ENCODE measurements at places on chromosomes 4 and X. TPM values are rescaled to one million over a fixed set of nuclear protein-coding genes. Genes with fewer than 3 reads are reported as not detected.

- no peaks in the 10 kb centered on the region for H3K27me3 ChIP-seq
- peaks cover 2% of the 10 kb centered on the region for H3K4me1 ChIP-seq
- H3K27ac ChIP-seq = no peak overlapping the region
Measured at GRCh38 chrX:129771266-129771995, 8.3 kb upstream of the SASH3 start.

- H3K27ac ChIP-seq = no peak overlapping the region
- no peak overlapping the region for H3K4me3 ChIP-seq
- no peaks in the 10 kb centered on the region for H3K36me3 ChIP-seq
- DNase-seq = no peak
- no peaks in the 10 kb centered on the region for H3K4me1 ChIP-seq
Measured at GRCh38 chr4:96504386-96504785, 664.5 kb downstream of the PDHA2 start.

The NEK1 gene
- 10.2 TPM for total RNA-seq

DNA sequence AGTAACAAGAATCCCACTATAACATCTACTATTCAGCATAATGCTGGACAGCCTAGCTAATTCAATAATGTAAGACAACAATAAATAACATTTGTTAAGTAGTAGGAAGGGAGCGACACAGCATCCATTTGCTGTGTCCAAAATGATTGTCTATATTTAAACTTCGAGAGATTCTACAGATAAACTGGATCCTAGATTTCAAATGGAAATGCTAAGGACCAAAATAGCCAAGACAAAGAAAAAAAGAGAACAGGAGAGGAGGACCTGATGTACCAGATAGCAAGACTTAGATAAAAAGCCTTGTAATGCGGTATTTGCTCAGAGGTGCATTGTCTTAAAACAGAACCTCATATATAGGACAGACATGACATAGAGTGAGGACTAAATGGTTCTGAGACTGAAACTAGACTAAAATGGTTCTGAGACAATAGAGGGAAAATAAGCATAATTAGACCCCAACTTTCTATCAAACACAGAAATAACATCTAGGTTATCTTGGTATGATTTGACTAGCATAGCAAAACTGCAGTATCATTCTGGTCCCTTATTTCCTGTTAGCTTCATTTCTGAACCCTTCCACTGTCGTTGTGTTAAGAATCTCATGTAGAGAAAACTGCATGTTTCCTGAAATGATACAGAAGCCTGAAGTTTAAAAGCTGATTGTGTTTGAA lies 3.8 kb downstream of the HPGDS start:
- H3K36me3 ChIP-seq = no peaks in the 10 kb centered on the region
- no peaks in the 10 kb centered on the region for H3K4me1 ChIP-seq
- no peaks in the 10 kb centered on the region for H3K27me3 ChIP-seq
- no peak overlapping the region for H3K4me3 ChIP-seq
- no peak for DNase-seq

The HSD17B13 gene
- 20.3 TPM for total RNA-seq

- no peak overlapping the region for H3K27ac ChIP-seq
- peaks cover 3% of the 10 kb centered on the region for H3K4me1 ChIP-seq
- no peak for DNase-seq
- no peaks in the 10 kb centered on the region for H3K27me3 ChIP-seq
- no peaks in the 10 kb centered on the region for H3K36me3 ChIP-seq
Measured at GRCh38 chrX:119753639-119754257, 4.6 kb upstream of the SOWAHD start.

The UGT2B10 gene
- total RNA-seq = 139 TPM

The RAB41 gene
- not detected for total RNA-seq

The HEPH gene
- total RNA-seq = 2.5 TPM

The RHOXF1 gene
- not detected for total RNA-seq

The KIT gene
- total RNA-seq = 5.5 TPM

GRCh38 chr4:15405018-15405417 lies 22.8 kb upstream of the C1QTNF7 start:
- no peaks in the 10 kb centered on the region for H3K27me3 ChIP-seq
- H3K27ac ChIP-seq = no peak overlapping the region
- H3K4me1 ChIP-seq = no peaks in the 10 kb centered on the region
- H3K4me3 ChIP-seq = no peak overlapping the region
- H3K36me3 ChIP-seq = no peaks in the 10 kb centered on the region

- H3K27me3 ChIP-seq = no peaks in the 10 kb centered on the region
- H3K27ac ChIP-seq = no peak overlapping the region
- no peak overlapping the region for H3K4me3 ChIP-seq
- no peaks in the 10 kb centered on the region for H3K4me1 ChIP-seq
- no peak for DNase-seq
Measured at GRCh38 chr4:94032754-94033153, 174.9 kb upstream of the SMARCAD1 start.

The TSR2 gene
- total RNA-seq = 7.9 TPM

The STAP1 gene
- 0.51 TPM for total RNA-seq

GRCh38 chr4:91304292-91304691 lies 999.5 kb upstream of the GRID2 start:
- no peaks in the 10 kb centered on the region for H3K4me1 ChIP-seq
- H3K27ac ChIP-seq = no peak overlapping the region
- H3K4me3 ChIP-seq = no peak overlapping the region
- no peaks in the 10 kb centered on the region for H3K27me3 ChIP-seq

GRCh38 chr4:46993075-46994006 lies at the start of gene GABRA4:
GABRA4 (minus strand) TSS chr4:46993581; CDS start chr4:46993424, 157 bp downstream.
- peaks cover 15% of the 10 kb centered on the region for H3K4me1 ChIP-seq
- H3K36me3 ChIP-seq = no peaks in the 10 kb centered on the region
- DNase-seq = no peak
- peak within 1 kb of the TSS; percentile 31 for H3K4me3 ChIP-seq

DNA sequence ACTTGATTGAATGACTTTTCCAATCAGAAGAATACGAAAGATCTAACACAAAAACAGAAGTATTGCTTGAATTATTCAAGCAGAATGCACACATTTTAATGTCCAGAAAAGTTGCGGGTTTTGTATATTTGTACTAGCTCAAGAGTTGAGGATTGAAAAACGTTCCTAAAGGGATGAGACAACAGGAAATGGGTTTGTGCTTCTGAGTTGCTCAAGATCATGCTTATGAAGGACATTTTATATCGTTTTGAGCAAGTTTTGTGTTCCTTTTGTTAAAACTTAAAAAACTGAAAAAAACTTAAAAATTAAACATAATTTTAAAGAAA lies 353 bp upstream of the SMIM10 start:
- H3K27me3 ChIP-seq = no peaks in the 10 kb centered on the region
- no peak overlapping the region for H3K4me3 ChIP-seq
- H3K36me3 ChIP-seq = no peaks in the 10 kb centered on the region

DNA sequence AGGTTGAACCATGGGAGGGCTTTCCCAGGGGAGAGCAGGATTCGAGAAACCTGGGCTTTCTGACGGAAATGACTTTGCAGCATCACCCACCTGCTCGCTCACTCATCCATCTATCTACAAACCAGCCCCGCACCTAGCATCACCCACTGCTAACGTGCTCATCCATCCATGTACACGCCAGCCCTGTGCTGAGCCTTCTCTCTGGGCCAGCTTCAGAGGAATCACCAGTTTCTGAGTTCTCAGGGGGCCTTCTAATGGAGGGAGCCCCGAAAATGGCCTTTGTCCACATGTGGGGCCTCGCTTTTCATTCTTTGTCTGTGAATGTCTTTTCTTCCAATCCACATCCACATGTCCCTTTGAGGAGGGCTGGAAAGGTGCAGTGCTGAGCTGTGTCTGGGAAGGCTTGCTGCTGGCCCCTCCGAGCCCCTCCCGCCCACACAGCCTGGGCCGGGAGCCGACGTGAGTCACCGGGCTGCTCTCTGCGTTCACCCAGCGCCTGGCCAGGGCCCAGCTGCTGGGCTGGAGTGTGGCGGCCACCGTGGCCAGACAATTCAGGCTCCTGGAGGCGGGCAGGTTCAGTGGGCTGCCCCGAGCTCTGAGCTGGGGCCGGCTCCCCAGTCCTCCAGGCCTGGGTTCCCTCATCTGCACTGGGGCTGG lies 14.7 kb downstream of the SORCS2 start:
- no peak overlapping the region for H3K4me3 ChIP-seq
- no peaks in the 10 kb centered on the region for H3K27me3 ChIP-seq
- H3K4me1 ChIP-seq = peaks cover 23% of the 10 kb centered on the region

GRCh38 chr4:91525621-91526020 lies 778.1 kb upstream of the GRID2 start:
- no peaks in the 10 kb centered on the region for H3K4me1 ChIP-seq
- no peaks in the 10 kb centered on the region for H3K36me3 ChIP-seq
- no peak overlapping the region for H3K27ac ChIP-seq
- H3K4me3 ChIP-seq = no peak overlapping the region
